ENCODE measurements at places on chromosomes 4 and X.
A peak's percentile ranks its signal among the peaks of the same experiment; 100 is the strongest.

GRCh38 chr4:15117270-15117946 lies 115.1 kb downstream of the CPEB2 start:
- DNase-seq: no peak

GRCh38 chrX:28609003-28609402 lies 21.8 kb downstream of the IL1RAPL1 start:
- no peak for DNase-seq

GRCh38 chrX:114962209-114962608 lies 55.2 kb downstream of the IL13RA2 start:
- DNase-seq: no peak

DNA sequence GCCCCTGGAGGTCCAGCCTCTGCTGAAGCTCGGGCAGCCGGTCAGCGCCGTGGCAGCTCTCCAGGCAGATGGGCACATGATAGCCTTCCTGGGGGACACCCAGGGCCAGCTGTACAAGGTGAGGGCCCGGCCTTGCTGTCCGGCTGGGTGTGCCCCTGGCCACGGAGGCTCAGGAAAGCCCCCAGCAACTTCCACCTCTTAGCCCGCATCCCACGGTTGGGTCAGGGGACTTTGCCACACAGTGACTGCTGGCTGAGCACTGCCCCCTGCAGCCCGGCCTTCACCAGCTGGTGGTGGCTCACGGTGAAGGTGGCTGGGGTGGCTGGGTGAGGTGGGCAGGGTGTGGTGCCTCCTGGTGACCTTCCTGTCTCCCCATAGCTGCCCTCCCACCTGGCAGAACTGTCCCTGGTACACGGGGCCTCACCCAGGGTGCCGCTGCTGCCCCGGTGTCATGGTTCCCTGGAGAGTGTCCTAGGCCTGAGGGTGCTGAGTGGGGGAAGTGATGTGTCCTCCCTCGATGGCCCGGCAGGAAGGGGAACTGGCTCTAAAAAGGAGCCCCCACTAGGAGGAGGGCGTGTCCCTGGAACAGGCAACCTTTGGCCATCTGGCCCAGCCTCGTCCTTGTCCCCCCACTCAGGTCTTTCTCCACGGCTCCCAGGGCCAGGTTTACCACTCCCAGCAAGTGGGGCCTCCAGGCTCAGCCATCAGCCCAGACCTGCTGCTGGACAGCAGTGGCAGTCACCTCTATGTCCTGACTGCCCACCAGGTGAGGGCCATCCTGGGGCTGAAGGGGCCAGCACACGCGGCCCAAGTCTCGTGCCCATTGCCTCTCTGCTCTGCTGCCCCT lies 4.5 kb downstream of the PLXNB3 start:
- peak; percentile 33 for DNase-seq

GRCh38 chr4:119206178-119206577 lies 6.3 kb upstream of the USP53 start:
- no peak for DNase-seq

DNA sequence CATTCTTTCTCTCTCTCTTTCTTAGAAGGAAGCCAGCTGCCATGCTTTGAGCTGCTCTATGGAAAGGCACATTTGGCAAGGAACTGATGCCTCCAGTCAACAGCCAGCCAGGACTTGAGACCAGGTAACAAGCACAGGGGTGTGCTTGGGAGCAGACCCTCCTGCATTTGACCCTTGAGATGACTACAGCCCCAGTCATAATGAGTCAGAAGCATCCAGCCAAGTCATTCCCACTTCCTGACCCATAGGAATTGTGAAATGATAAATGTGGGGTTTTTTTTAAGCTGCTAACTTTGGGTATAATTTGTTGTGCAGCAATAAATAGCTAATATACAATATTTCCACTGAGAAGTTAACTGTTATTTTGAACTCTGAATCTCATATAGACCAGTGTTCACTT lies 446.9 kb downstream of the GRXCR1 start:
- DNase-seq: no peak

GRCh38 chrX:153944800-153945150 lies 332 bp upstream of the RENBP start:
- DNase-seq: no peak

Data from dorsolateral prefrontal cortex (tissue), 122 donors.